ENCODE measurements at places on chromosomes 5 and 9.
A peak's percentile ranks its signal among the peaks of the same experiment; 100 is the strongest.

- DNase-seq: no peak
These were observed 76.3 kb upstream of the IQGAP2 start for GRCh38 chr5:76326577-76327302.

- no peak for DNase-seq
These were observed 386.8 kb downstream of the TRIM36 start for GRCh38 chr5:114782869-114783268.

DNA sequence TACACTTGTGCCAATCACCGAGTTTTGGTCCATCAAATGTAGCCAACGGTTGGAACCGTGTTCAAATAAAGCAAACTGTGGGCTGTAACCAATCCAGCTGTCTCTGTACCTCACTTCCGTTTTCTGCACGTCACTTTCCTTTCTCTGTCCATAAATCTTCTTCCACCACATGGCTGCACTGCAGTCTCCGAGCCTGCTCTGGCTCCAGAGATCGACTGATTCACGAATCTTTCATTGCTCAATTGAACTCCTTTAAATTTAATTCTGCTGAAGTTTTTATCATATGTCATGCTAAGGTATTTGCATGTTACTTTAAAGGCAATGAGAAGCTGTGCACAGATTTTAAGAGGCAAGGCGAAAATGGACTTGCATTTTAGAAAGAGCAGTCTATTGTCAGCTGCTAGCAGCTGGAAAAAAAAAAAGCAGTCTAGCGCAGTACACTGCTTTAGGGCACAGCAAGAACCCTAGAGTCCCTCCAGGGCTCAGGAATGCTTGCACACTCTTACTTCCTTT, 13.2 kb downstream of the TTC39B start:
- peak; percentile 39 for DNase-seq

DNA sequence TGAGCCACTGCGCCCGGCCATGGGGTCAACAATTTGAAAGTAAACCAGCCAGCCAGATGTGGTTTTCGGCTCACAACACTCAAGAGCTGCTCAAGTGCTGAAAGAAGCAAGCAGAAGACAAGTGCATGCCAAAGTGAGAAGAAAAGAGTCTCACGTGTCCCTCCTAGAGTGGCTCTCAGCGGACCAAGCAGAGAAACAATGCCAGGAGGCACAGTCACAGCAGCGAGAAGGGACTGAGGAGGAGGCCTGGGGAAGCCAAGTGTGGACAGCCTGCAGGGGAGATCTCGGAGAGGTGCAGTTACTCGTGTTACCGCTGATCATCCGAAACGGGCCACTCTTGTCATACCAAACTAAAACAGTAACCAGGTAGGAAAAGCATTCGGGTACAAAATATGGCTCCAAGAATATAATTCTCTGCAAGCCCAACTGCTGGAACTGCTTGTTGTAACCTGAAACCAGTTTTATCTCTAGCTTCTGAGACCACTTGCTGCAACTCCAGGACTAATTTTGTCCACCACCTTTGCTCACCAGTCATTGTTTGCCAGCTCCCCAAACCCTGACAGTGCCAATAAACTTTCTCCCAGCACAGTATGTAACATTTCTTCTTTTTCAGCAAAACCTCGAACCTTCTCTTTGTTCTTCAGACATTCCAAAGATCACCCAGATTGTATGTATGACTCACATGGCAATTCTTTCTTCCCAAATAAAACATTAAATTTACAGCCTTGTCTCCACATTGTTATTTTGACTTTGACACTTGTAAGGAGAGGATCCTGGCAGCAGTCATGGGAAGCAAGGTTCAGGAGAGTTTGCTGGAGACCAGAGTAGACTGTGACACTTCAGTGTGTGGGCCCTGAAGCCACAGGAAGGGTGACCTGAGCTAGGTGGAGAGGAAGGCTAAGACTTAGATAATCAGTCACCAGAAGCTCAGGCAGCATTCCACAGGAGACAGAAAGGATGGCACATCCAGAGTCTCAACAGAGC, 6.3 kb downstream of the SLC35D2 start:
- DNase-seq: no peak

DNA sequence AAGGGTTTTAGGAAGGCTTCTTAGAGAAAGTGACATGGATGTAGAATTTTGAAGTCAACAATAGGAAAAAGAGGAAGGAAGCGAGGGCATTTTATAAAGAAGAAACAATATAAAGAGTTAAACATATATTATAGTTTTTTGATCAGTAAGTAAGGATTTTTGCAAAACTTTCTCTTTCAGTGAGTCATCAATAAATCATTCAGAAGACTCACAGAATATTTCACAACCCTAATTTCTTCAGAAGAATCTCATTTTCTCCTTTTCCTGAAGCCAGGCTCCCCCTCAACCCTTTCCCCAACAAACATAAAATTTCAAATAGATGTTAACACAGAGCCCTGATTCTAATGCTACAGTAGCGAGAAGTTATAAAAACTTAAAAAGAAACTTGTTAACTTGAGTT, 4.3 kb upstream of the COX7C start:
- DNase-seq: no peak

GRCh38 chr9:83956086-83956435, 24.0 kb downstream of the HNRNPK start:
- no peak for DNase-seq

DNA sequence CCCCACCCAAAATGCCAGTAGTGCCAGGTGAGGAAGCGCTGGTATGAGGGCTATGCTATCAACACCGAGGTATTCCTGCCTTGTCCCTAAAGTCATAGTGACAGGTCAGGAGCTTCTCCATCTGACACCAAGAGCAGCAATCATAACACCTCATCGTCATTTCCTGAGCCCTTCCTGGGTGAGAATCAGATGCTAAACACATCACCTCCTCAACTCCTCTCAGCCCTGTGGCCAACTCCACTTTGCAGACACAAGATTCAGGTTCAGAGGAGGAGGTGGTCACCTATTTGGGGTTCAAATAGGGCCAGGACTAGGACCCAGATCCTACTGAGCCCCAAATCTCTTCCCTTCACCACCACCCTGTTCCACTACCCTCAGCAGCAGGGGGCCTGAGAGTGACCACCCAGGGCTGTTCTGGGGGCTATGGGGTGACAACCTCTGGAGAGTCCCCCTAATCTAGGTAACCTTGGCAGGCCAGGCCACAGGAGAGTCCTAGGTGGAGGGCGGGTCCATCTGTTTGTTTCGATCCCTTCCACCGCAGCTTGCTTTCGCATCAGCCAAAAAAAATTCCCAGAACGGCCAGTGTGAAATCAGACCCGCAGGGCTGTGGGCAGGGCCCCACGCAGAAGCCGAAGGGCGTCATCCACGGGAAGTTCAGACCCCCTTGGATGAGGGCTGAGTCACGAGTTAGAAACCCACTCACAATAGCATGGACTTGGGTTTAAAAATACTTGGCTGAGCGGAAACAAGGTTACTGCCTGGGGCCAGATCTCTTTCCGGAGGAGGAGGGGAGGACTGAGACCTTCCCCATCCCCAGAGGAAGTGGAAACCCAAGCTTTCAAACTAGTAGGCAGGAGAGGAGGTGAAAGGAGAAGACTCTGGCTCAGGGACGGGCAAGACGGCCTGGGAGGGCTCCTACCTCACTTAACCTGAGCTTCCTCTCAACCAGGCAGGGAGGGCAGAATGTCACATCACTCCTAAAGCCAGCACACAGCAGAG, 8.7 kb downstream of the STK10 start:
- DNase-seq: peak; percentile 68

- DNase-seq: no peak
These were observed 60.2 kb downstream of the NRG2 start for GRCh38 chr5:139982975-139983240.

DNA sequence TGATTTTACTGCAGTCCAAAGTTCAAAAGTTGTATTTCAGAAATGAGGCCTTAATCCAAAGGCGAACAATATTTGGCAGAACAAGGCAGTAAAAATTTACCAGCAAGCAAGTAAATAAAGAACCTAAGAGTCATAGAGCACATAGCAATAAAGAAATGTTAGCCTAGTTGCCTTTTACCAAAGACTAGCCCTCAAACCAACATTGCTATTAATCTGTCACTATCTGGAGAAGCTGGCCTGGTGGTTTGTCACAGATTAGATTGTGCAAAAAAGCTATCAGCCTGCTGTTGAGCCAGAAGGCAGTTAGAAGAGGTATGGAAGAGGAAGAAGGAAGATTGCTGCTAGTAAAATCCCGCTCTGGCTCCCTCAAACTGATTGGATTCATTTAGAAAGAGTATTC, 304.7 kb upstream of the KLF4 start:
- DNase-seq: no peak

DNA sequence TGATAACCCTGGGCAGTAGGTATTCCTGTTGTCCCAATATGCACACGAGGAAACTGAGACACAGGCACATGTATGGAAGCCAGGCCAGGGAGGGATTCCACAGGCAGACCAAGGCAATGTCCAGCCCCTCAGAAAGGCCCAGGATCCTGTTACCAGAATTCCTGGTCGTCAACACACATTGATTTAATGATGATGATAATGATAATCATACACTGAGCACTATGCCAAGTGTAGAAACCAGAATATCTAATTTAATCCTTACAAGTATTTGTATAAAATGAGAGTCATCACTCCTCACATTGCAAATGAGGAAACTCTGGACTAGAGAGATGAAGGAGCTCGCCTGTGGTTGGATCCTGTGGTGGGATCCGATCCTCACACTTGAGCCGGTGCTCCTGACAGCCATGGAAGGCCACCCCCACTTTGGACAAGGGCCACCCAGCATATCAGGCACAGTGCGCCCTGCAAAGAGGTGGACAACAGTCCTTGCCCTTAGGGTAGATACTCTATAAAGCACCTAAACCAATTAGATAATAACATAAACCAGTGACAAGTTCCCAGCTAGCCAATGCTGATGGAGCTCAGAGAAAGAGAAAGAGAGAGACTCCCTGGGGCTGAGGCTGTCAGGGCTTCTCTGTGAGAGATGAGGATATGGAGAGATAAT, 185.3 kb downstream of the SLIT3 start:
- DNase-seq: no peak

DNA sequence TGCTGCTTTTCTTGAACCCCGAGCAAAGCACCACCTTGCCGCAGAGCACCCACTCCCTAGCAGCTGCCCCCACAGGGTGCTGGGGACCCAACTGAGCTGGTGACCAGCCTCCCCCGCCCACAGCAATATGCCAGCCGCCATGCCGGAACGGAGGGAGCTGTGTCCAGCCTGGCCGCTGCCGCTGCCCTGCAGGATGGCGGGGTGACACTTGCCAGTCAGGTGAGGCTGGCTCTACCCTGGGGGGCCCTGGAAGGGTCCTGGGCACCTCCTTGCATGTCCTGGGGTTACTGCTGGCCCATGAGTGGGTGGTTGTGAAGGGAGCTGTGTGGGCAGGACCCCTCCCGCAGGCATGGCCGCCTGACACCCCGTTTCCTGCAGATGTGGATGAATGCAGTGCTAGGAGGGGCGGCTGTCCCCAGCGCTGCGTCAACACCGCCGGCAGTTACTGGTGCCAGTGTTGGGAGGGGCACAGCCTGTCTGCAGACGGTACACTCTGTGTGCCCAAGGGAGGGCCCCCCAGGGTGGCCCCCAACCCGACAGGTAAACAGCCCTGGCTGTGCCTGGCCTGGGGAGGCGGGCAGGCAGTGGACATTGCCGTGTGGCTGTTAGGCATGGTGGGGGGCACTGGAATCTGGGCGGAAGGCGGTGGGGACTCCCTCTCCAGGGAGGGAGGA, 7.2 kb downstream of the EGFL7 start:
- DNase-seq: no peak

DNA sequence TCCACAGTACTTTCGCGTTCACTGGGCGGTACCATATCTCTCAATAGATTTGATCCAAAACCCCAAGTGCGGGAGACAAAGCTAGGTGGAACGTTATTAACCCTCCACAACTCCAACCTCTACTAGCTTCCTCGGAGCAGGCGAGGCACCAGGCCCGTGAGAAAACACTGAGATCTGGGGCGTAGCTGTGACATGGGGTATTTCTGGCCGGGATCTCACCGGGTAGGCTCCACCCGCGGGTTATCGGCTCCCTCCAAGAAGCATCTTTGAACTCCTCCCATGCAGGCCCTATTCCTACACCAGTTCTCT, 350 bp upstream of the SLC25A46 start:
- DNase-seq: no peak

DNA sequence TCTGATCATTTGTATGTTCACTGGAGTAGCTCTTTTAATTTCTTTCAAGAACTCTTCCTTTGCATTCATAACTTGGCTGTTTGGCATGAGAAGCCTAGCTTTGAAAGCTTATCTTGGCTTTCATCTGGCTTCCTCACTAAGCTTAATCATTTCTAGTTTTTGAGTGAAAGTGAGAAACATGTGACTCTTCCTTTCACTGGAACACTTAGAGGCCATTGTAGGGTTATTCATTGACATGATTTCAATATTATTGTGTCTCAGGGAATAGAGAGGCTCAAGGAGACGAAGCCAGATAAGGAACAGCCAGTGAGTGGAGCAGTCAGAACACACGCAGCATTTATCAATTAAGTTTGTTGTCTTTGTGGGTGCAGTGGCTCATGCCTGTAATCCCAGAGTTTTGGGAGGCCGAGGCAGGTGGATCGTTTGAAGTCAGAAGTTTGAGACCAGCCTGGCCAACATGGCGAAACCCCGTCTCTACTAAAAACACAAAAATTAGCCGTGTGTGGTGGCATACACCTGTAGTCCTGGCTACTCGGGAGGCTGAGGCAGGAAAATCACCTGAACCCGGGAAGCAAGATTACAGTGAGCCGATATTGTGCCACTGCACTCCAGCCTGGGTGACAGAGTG, 98.3 kb downstream of the UGCG start:
- DNase-seq: peak; percentile 12

GRCh38 chr5:180605554-180606214, 14.4 kb upstream of the SCGB3A1 start:
- peak; percentile 42 for DNase-seq

GRCh38 chr9:134342746-134343115, 16.5 kb downstream of the RXRA start:
- DNase-seq: no peak

DNA sequence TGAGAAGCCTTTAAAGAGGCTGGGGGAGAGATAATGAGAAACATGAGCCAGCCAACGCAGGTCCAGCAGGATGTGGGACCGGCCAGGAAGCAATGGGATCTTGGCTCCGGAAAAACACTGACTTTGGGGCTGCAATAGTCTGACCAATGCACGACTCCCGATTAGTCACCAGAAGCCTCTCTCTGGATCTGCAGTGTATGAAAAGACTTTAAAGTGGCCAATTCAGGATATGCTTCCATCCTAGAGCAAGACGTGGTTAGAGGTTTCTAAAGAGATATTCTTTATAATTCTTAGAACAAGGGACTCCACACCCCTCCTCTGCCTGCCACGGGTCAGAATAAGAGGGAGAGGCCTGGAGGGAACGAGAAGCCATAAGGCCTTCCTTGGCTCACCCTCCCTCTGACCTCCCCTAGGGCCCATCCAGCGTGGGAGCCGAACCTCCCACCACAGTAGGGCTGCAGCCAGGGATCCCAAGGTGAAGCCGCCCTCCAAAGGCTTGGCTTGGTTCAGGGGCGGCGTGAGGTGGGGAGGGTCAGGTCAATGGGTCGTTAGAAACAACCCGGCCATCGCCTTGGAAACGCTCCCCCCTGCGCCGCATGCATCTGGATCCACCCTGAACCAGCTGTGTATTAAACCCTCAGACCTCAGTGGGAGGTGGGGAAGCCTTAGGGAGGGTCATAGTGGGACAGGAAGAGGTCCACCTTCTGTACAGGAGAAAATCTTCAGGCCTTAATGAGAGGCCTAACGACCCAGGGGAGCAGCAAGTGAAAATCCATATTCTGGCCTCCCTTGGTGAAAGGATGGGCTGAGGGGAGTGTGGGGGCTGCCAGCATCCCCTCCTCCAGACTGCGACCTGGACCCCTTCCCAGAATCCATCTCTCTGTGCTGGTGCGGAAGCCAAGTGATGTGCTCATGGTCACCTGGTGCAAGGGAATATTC, 11.1 kb downstream of the FGF1 start:
- DNase-seq: no peak

All from CD4-positive, alpha-beta T cell treated with Interleukin-6 at 100 ng/mL for 8 hours (primary cell).